Renal cortex interstitium (tissue), 15 donors: ENCODE measurements at places on chromosomes 5 and 9. TPM values are rescaled to one million over a fixed set of nuclear protein-coding genes. Genes with fewer than 3 reads are reported as not detected.

Gene B4GALT7
- polyA plus RNA-seq: 29.5 TPM

Gene FBXL7
- 23.9 TPM for polyA plus RNA-seq

Gene ORM2
- polyA plus RNA-seq: not detected

Gene GNA14
- polyA plus RNA-seq: 13.7 TPM

Gene NR5A1
- 0.11 TPM for polyA plus RNA-seq

Gene PFN3
- polyA plus RNA-seq: 7.4 TPM

Gene MED27
- 22.4 TPM for polyA plus RNA-seq

Gene GRM6
- 1.9 TPM for polyA plus RNA-seq

Gene IL33
- 10.4 TPM for polyA plus RNA-seq

Gene ADAMTS6
- 2.1 TPM for polyA plus RNA-seq

Gene SLC24A2
- 0.19 TPM for polyA plus RNA-seq

Gene CEP78
- 36.8 TPM for polyA plus RNA-seq

Gene PCDHB10
- polyA plus RNA-seq: 4.8 TPM

Gene NAA35
- polyA plus RNA-seq: 31.4 TPM

Gene DAPK1
- polyA plus RNA-seq: 95.9 TPM

Gene GAPT
- 0.92 TPM for polyA plus RNA-seq

Gene MZB1
- 1.1 TPM for polyA plus RNA-seq

Gene FOXE1
- not detected for polyA plus RNA-seq

Gene GTF2H2C
- polyA plus RNA-seq: 50.6 TPM

Gene SPATA31D4
- not detected for polyA plus RNA-seq

Gene CKMT2
- 4.9 TPM for polyA plus RNA-seq

Gene DPYSL3
- 44.1 TPM for polyA plus RNA-seq

Gene HAVCR2
- 11.9 TPM for polyA plus RNA-seq

Gene GGTA1
- polyA plus RNA-seq: 4.9 TPM

Gene PHYHD1
- polyA plus RNA-seq: 62.8 TPM

Gene PITX1
- not detected for polyA plus RNA-seq

Gene WDR5
- polyA plus RNA-seq: 42.7 TPM

Gene CCNB1
- 79.4 TPM for polyA plus RNA-seq

Gene CAMK2A
- polyA plus RNA-seq: 4.1 TPM

Gene CCDC127
- polyA plus RNA-seq: 18.9 TPM

Gene NOXA1
- 15.9 TPM for polyA plus RNA-seq

Gene HMCN2
- polyA plus RNA-seq: 1.6 TPM

Gene DCAF10
- 36.9 TPM for polyA plus RNA-seq

Gene DNAI1
- polyA plus RNA-seq: 4.0 TPM

Gene TAF11L10
- not detected for polyA plus RNA-seq

Gene CCL21
- 33.3 TPM for polyA plus RNA-seq

Gene SPATA31E1
- not detected for polyA plus RNA-seq

Gene GLRA1
- polyA plus RNA-seq: not detected

Gene CDK7
- 42.2 TPM for polyA plus RNA-seq

Gene RPL12
- polyA plus RNA-seq: 1,528 TPM

Gene ADAMTS16
- 75.3 TPM for polyA plus RNA-seq

Gene GBGT1
- 1.8 TPM for polyA plus RNA-seq

Gene PRSS3
- polyA plus RNA-seq: 2.2 TPM

Gene IFNA21
- not detected for polyA plus RNA-seq

Gene CNTNAP3
- 6.4 TPM for polyA plus RNA-seq

Gene DHX29
- 39.2 TPM for polyA plus RNA-seq

Gene GABRA6
- polyA plus RNA-seq: not detected

Gene PRLR
- 49.8 TPM for polyA plus RNA-seq

Gene DNM1
- polyA plus RNA-seq: 279 TPM

Gene IFNA13
- not detected for polyA plus RNA-seq

Gene TAF11L3
- polyA plus RNA-seq: not detected

Gene ADGRV1
- 8.4 TPM for polyA plus RNA-seq
